ENCODE measurements at places on chromosomes 6 and 20.

- no peak for DNase-seq
Measured at GRCh38 chr20:61385731-61386130, 133.7 kb downstream of the CDH4 start.

GRCh38 chr20:32449057-32449889 lies 91.1 kb downstream of the ASXL1 start:
- DNase-seq, result no peak

DNA sequence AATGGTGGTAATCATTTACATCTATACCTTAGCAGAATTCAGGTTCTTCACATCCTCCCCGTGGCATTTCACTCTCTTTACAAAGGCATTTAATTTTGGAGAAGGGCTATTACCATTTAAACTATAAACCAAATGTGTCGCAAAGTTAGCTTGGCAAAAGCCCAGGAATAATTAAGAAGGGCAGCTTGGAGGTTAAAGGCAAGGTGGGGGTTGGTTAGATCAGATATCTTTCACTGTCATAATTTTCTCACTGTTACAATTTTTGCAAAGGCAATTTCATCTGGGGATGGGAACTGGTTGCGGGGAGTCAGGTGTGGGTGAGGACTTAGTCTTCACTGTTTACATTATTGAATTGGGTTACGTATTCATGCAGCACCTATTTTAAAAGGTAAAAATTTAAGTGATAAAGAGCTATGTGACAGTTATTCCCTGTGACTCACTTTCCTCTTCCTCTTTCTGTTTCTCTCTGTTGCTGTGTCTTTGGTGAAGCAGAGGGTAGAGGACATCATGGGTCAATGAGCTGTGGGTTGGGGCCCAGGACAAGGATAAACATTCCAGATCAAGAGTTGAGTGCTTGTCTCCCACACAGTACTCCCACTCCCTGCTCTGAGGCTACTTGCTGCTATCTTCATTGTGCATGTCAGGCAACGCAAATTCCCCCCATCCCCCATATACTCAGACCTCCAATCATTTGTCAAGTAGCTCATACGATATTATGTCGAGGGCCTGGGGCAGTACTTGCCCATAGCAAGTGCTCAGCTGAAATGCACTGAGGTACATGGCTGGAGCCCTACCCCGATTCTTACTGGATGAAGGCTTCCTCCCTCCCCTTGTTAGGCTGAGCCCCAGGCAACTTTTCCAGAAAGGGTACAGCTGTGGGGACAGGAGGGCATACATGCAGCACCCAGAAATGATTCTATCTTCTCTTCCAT lies 223.1 kb upstream of the MYLIP start:
- DNase-seq, result no peak

DNA sequence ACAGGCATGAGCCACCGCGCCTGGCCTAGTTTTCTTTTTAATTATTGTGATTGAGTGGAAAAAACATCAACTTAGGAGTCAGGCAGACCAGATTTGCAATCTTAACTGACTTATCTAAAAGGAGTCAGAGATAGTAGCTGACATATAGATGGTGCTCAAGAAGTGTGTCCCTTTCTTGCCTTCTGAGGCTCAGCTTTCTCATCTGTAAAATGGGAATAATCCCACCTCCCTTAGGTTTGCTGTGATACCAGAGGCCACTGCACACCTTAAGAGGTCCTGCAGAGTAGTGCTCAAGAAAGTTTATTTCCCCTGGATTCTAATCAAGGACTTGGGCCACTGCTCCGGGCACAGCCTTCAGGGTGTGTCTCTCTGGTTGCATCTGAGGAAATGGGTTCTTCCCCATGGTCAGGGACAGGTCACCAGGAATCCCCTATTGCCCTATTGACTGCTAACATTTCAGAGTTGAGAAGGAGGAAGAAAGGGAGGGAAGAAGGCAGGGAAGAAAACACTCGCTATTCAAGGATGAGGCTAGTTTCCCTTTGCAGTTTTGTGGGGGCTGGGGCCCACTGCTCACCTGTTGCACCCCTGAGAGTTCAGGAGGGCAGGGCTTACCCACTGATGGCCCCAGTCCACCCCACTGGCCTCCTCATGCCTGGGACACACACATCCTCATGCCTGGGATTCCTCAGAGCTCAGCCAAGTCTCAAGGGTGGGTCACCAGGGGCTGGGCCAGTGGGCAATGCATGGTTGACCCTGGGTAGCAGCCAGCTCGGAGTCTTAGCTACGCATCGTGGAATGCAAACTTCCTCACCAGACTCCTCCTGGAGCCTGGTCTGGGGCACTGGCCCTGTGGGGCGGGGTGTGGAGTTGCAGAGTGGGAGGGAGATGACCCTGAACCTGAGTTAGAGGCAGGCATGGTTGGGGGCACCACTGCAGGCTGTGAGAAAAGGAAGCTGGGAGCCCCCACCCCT lies 21.2 kb downstream of the C6orf132 start:
- DNase-seq, result no peak

DNA sequence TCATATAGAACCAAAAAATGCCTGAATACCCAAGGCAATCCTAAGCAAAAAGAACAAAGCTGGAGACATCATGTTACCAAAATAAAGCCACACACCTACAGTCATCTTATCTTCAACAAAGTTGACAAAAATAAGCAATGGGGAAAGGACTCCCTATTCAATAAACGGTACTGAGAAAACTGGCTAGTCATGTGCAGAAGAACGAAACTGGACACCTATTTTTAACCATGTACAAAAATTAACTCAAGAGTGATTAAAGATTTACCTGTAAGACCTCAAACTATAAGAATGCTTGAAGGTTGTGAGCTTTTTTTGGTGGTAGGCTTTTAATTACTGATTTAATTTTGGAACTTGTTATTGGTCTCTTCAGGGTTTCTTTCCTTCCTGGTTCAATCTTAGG lies 236.0 kb upstream of the DEFB112 start:
- DNase-seq, result no peak

- no peak for DNase-seq
Measured at GRCh38 chr20:1378735-1379125, 14.1 kb downstream of the FKBP1A start.

DNA sequence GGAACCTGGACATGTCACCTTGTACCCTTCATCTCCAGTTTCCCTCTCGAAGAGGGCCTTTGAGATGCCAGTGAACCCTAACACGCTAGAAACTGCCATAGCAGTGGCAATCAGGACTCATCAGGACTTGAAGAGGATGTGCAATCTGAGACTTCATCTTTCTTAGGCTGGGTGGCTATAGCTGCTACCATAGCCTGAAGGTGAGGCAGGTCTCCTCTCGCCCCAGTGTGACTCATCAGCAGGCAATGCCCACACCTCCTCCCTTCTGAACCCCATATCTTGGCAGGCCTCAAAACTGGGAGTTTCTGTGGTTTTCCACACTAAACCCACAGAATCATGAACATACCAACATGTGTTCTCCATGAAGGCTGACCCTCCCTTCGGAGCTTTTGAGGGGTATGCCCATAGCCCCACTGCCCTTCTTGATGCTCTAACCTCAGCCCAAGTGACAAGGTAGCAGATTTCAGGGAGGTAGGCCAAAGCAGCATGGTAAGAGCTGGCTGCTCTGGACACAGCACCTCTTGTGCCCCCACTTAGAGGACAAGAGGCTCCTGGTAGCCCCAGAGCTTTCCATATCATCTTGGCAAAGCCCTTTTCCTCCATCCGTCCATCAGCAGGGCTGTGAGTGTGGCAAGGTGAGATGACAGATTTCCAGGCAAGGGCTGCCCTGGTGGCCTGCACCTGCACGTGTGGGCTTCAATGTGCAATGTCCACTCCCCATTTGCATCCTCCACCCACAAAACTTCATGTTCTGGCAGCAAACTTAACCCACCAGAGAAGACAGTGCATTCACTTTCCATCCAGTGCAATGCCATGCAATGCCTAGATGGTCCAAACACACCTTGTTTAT lies 2.6 kb downstream of the BLCAP start:
- DNase-seq, result no peak

DNA sequence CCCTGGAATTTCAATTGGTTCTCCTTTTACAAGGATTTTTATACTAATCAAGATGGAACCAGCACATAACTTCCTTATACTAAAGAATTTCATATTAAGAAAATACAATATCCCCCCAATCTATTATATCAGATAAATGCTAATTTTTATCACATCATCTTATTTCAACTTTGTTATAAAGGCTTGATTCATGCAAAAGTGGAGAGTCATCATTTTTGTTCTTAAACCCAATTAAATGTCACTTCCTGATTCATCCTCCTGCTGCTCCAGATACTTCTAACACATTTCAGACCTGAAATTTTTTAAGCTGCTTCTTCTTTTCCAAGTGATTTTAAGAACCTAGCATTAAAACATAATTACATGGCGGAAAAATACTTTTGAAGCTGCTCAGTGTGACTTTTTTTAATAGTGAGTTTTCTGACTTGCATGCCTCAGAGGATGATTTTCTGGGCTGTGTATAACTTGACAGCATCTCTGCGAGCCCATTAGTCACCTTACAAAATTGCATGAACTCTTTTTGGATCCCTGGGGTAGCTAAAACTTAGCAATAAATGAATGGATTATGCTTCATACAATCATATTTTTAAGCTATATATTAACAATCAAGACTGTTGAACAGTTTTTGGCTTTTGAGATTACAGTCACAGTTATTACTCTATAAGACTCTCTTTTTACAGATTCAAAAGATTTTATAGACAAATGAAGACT lies 134.1 kb downstream of the ELOVL4 start:
- no peak for DNase-seq

- DNase-seq, result no peak
Measured at GRCh38 chr20:19336631-19337030, 124.2 kb downstream of the SLC24A3 start.

- no peak for DNase-seq
Measured at GRCh38 chr20:49637046-49637637, 69.2 kb upstream of the PTGIS start.

DNA sequence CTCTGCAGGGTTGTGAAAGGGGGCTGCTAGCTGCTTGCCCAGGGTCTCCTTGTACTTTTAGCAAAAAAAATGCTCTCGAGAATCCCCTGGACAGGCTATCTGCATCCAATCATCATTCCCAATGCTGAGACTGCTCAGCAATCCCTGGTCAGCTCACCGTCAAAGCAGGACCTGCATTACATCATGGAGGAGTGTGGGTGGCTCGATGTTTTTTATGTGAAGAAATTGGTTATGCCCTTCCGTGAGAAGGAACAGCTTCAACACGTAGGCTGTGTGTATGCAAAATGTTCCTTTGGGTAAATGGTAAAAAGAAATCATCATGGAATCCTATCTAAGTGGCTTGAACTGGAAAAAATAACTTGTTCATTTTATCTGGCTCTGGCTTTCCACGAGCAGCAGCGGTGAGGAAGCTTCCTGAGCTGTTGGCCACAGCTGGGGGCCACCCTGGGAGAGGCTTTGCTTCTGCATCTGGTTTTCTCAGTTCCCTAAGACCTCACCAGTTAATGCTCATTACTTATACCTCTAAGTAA lies 111.4 kb downstream of the FYN start:
- DNase-seq, result no peak

DNA sequence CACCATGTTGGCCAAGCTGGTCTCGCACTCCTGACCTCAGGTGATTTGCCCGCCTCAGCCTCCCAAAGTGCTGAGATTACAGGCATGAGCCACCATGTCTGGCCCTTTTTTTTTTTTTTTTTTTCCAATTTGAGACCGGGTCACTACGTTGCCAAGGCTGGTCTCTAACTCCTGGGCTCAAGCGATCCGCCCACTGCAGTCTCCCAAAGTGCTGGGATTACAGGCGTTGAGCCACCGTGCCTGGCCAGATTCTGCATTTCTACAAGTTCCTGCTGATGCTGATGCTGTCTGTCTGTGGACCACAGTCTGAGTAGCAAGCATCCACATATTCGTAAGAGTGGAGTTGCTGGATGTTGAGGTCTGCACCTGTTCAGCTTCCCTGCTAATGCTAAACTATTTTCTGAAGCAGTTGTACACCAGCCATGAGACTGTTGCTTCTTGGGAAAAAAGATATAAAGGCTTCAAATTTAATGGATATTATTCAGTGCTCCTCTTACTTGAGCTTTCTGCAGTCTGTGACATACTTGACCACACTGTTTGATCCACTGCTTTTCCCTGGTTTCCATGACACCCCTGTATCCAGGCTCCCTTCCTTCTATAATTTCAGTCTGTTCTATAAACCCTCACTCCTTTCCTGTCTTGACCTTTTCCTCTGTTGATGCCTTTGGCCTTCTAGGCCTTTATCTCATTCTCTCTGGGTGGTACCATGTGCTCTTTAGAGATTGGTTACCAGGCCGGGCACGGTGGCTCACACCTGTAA lies 10.1 kb upstream of the ZBTB12 start:
- no peak for DNase-seq

- DNase-seq, result no peak
Measured at GRCh38 chr6:6981681-6982322, 126.0 kb upstream of the RREB1 start.

- no peak for DNase-seq
Measured at GRCh38 chr20:48378976-48379675, 448.7 kb downstream of the PREX1 start.

DNA sequence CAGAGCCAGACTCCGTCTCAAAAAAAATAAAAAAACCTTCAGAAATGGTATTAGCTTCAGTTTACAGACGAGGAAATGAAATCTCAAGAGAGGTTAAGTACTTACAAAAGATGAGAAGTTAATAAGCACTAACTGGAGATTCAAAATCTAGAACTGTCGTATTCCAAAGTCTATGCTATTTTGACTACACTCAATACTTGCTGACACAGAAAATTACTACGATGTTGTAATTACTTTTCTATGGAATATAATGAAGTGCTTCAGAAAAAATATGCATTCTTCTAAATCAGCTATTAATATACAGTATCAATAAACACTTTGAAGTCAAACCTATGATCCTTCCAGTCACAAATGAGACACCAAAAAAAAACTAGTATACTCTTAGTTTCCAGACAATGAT lies 12.2 kb downstream of the REPS1 start:
- no peak for DNase-seq

DNA sequence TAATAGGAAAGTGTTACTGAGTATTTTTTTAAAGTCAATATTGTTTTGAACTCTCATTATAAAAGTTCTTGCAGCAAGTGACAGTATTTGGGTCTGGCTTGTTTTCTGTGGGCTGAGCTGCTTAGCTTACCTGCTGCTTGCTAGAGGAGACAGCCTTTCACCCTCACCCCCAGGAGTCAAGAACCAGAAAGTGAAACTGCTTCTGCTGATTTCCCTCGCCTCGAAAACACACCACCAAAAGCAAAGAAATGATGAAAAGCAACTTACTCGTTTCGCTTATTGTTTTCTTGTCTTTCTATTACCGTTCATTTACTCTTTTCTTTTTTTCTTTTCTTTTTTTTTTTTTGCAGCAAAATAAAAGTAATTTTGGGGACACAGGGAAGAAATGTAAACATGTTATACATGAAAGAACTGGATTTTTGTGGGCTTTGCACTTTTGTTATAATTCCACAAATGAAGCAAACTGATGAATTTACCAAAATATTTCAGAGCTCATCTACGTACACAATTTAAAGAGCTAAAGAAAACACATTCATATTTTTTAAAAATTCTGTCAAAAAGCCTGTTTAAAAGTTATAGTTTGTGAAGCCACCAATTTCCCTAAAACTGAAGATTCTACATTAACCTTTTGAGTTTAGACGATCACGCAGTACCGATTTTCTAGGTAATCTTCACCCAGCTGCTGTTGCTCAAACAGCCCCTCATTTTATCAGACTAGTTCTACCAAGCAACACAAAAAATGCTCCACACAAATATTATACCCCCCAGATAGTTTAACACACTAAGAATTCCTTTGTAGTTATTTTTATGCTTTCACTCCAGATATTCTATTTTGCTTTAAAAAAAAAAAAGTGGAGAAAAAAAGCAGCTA lies 1.7 kb downstream of the SCML4 start:
- DNase-seq, result no peak

All from NCI-H1048 (cell line).